ENCODE measurements at places on chromosomes 2 and 18.

DNA sequence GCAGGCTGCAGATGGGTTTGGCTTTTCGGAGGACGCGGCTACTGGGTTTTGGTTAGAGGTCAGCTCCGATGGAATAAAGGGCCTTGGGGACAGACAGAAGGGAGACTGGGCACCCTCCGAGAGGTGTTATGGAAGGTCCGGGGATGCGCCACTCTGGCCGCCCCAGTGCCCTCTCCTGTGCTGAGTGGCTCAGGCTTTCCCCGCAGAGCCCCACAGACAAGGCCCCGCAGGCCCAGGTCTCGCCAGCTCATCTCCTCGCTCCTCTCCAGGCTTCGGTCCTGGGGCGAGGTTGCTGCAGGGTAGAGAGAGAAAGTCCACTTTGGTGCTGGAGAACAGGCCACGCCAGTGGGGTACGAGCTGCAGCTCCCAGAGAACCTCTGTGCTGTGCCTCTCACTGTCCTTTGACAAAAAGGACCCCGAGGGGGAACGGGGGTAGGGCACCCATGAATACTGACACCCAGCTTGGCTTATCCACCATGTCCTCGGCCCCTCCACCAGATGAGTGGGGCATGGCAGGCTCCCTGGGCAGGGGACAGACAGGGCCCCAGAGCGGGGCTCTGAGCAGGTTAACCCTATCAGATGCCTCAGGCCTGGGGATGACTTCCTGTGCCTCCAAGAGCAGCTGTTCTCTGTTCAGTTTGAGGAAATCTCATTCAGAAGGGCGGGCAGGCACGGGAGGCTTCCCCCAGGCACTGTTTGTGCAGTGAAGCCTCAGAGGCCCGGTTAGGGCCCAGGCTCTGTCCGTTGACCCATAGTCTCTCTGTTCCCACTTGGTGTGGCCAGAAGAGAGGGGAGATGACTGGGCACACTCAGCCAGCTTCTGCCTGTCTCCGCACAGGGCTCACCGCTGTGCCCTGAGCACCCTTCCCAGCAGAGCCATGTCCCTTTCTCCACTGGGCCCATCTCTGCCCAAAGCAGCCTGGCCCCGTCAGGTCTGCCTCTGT lies 15.7 kb upstream of the CNNM3 start:
- no peak for DNase-seq

GRCh38 chr18:35171315-35171987 lies 69.4 kb upstream of the ZNF397 start:
- DNase-seq, result no peak

- DNase-seq, result no peak
These were observed 58.2 kb downstream of the SERPINB8 start for GRCh38 chr18:64027931-64028695.

- DNase-seq, result no peak
These were observed 107.8 kb upstream of the LTBP1 start for GRCh38 chr2:32838949-32839348.

GRCh38 chr2:16085073-16085472 lies 144.7 kb downstream of the MYCN start:
- no peak for DNase-seq
